DND-41 (cell line): ENCODE measurements at places on chromosomes 4 and X.

DNA sequence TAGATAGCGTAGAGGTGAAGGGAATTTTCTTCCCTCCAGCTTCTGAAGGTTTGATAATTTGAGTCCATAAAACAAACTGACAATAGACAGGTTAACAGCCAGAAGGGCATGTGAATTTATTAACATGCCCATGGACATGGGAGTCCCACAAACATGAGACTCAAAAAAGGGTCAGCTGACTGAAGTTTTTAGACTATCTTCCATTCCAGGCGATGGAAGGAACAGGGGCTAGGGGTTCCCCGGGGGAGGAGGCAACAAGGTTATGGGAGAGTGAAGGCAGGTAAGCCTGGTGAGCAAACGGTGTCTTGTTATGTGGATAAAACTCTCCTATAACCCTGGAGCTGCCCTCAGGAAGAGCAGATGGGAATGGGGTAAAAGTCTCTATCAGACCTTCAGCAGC lies 81.5 kb upstream of the SORBS2 start:
- no peak for DNase-seq

- DNase-seq = no peak
Measured at GRCh38 chr4:79882806-79883205, 190.2 kb downstream of the ANTXR2 start.

DNA sequence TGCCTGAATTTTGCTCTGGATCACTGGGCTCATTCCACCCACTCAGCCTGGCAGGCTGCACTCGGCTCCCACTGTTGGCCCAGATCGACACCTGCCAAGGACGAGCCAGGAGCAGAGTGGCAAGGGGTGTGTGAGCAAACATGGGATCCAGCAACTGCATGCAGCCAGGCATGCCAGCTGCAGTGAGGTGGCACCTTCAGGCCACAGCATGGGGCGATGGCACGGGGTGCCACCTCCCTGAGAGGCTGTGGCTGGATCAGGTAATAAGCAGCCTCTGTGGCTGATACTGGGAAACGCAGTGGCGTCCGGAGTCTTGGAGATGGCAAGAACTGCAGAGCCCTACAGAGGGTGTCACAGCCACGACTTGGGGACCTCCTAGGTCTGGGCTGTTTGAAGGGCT lies 244.5 kb upstream of the FSTL5 start:
- DNase-seq = no peak

DNA sequence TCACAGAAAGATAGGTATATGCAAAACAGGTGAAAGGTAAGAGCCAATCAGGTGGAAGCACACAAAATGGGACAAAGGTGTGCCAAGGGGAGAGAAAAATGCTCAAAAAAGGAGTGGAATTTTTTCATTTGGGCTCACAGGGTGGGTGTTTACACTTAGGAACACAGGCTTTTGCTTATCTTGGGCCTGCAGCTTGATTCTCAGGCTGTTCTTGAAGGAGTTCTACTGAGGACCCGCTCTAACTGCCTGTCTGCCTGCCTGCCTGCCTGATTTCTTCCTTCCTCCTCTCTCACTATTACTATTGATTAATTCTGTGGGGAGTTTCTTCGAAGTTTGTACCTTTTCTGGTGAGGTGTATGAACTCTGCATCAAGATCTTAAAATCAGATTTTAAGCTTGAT lies 120.3 kb upstream of the CTSO start:
- DNase-seq = no peak

GRCh38 chrX:11664211-11665167 lies 1.2 kb downstream of the ARHGAP6 start:
- no peak for DNase-seq

- DNase-seq = no peak
Measured at GRCh38 chr4:101076032-101076431, 271.3 kb downstream of the PPP3CA start.

DNA sequence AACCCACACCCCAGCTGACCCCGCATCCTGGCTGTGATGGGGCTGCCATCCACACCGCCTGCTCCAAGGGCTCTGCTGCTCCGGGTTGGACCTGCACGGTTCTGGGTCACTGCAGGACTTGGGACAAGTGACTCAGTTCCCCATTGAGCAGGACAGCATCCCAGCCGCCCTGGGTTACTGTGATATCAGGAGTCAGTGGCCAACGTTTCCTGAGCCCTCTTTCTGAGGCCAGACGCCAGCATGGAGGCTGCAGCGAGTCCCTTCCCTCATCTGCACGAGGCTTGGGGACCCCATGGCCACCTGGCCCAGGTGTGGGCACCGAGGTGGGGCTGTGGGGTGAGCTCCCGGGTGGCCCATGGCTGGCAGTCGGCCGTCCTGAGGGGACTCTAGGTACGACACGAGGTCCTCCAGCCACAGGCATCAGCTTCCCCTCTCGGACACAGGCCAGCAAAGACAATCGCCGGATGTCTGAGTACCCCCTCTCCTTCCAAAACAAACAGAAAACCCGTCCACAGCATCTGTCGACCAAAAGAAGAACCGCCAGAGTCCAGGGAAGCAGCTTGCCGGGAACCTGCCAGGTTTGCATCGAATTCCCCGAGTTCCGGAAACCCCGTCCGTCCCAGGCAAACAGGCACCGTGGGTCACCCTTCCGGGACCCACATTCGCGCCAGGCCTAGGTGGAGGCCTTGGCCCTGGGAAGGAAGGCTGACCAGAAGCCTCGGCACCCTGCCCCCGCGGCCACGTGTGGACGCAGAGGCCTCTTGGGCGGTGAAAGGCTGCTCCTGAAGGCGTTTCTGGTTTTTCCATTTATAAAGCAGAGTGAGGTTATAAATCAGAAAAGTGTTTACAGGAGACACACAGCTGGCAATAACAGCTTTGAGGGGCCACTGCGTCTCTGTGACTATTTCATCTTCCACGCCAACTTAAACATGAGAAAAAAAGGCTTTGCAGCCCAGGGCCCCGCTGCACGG lies 136.0 kb downstream of the FAM53A start:
- DNase-seq = no peak

DNA sequence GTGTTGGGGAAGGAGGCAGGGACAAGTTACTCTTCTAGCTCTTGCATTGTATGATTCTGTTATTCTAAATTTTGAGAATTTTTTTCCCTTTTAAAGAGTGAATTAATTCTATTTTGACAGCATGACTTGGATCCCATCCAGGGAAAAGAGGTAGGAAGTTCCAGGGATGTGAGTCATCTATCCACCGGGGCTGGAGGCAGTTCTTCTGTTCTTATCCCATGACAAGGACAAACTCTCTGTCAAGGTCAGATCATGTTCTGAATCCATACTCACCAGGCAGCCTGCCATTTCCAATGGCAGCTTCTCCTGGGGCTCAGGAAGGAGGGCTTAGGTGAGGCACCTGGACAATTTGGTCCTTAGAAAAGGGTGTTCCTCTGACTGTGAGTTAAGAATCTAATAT lies 132.0 kb upstream of the MED14 start:
- DNase-seq = no peak

DNA sequence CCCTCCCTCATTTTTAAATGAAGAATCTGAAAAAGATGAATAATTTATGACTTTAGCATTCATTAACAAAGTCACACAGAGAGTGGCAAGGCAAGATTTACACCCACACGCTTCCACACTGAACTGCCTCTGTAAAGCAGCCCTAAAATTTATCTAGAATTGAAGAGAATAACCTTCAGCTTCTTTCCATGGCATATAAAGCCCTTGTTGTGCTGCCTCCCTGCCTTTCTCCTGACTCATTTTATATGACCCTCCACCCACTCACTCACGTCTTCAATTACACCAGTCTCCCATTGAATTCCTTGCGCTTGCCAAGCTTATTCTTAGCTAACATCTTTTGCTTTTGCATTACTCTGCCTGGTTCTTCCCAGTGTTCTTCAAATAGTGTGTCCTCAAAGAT lies 2649.3 kb downstream of the PCDH7 start:
- no peak for DNase-seq

GRCh38 chr4:182478475-182478874 lies 235.3 kb downstream of the TENM3 start:
- DNase-seq = no peak

DNA sequence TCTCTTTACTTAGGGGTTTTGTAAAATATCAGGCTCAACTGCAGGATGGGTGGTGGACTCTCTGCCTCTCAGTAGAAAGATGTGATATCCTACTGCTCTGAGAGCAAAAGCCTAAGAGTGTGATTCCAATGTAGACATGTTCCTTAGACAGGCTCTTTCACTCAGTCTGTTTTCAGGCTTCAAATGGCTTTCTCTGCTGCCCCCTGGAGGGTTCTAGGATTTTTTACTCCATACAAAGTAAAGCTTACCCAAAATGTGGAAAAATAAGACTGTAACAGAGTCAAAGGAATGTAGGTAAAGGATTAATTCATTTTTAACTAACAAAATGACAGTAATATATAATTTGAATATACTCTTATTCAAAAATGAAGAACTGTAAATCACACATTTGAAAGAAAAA lies 32.1 kb downstream of the ZGRF1 start:
- DNase-seq = peak; percentile 54

DNA sequence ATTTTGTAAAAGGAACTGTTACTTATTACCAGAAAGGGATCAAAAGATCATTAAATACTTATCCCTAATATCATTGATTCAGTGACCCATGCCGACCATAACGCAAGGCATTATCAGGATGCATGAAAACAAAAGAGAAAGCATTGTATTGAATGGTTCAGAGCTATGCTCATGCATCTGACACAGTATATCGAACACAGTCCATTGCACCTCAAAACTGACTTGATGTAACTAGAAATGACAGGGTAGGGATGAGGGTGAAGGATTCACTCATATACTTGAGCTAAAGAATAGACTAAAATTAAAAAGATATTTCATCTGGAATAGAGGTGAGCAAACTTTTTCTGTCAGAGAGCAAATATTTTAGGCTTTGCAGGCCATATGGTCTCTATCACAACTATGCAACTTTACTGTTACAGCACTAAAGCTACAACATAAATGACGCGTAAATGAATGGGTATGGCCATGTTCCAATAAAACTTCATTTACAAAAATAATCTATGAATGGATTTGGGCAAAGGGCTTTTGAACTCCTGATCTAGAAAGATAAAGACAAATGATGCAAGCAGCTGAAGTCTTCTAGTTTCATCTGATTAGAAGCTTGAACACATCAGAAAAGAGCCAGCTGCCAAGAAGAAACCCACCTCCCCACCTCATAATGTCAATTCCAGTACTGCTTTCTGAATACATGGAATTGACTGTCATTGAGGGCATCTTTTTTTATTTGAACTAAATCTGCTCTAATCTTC lies 12.9 kb upstream of the SPP1 start:
- DNase-seq = no peak

GRCh38 chr4:133385161-133385954 lies 236.3 kb downstream of the PCDH10 start:
- DNase-seq = no peak

DNA sequence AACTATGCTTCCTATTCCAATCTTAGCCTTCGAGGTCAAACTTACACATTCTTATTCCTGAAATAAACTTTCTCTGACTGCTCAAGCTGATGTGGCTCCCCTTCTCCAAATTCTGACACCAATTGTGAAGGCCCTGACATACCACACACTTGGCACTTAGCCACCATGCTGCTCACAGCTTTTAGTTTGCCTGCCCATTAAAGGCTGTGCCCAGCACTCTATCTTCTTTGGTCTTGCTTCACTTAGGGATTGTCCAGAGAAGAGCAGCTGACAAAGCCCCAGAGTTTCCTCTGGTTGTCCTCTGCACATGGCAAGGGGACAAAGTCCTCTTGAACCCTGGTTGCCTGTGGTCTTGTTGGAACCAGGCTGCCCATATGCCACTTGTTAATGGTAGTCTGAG lies 126.1 kb downstream of the ARHGEF9 start:
- DNase-seq = no peak

DNA sequence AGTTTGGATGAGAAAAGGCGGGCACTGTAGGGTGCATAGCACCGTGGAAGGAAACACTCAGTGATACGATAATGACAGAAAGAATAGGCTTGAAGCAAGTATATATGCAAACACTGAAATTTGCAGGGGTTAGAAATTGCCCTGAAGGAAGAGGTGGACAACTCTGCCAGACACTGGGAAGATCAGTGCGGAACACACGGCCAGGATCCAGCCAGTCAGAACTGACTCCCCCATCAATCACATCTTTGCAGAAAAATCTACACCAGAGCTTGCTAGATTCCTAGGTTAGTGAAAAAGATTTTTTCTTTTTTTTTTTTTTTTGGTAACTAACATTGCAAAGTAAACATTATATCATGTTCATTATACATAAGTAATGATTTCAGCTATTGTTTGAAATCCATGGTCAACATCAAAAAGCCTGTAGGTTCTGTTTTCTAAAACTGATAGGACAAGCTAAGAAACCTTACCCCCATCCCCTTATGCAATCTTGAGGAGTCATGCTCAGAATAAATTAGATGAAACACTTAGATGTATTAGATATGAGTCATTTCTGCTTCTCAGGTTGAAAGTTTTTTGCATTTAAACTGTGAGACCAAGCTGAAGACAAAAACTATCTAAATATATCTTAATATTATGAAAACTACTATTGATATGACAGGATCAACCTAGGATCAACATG lies 38.9 kb downstream of the TRIML1 start:
- no peak for DNase-seq

DNA sequence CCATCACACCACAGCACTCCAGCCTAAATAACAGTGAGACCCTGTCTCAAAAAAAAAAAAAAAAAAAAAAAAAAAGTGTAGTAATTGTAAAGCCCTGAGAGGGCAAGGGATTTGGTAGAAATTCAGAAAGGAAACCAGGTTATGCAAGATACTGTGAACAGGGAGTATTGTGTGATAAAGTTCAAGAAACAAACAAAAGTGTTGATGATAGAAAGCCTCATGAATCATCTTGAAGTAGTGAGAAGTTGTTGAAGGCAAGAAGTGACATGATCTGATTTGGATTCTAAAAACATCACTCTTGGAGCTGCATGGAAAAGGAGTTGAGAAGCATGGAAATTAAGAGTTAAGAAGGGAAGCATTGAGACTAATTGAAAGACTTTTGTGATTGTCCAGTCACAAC lies 102.2 kb downstream of the RAP1GDS1 start:
- DNase-seq = no peak

GRCh38 chr4:2067446-2068197 lies 8.5 kb downstream of the NAT8L start:
- no peak for DNase-seq

- DNase-seq = no peak
Measured at GRCh38 chrX:131792356-131792749, 230.7 kb upstream of the STK26 start.

DNA sequence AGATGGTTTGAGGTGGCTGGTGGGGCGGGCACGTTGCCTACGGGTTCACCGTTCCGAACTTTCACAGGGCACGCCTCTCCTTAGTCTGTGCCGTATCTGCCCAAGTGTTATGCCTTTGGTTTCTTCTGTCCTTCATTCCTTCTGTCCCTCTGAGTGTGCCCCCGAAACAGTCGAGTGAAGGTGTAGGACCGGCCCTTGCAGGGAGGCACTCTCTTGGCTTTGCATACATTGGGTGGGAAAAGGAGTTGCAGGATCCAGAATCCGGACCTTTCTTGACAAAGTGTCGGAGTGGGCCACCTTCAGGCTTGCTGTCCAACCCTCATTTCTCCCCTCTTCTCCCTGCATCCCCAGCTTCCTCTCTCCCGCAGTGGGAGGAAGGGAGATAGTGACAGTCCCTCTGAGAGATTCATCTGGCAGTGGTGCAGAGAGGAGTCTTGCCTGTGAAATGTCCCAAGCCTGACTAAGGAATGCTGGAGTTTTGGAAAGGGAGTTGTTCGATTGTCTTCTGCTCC lies 569 bp downstream of the ARFIP1 start:
- DNase-seq = no peak
